Fibroblast of lung (primary cell): ENCODE measurements at places on chromosomes 5 and 9.

- DNase-seq: peak; percentile 75
Measured at GRCh38 chr5:169545762-169546161, 37.8 kb upstream of the SPDL1 start.

GRCh38 chr5:164098531-164098930, 593.1 kb downstream of the MAT2B start:
- peak; percentile 9 for DNase-seq

- DNase-seq: peak; percentile 43
Measured at GRCh38 chr5:1503241-1504068, 20.3 kb downstream of the LPCAT1 start.

- DNase-seq: no peak
Measured at GRCh38 chr5:2017540-2018389, 135.0 kb upstream of the IRX4 start.

GRCh38 chr9:33165263-33166151, 1.6 kb downstream of the B4GALT1 start:
- DNase-seq: peak; percentile 97

DNA sequence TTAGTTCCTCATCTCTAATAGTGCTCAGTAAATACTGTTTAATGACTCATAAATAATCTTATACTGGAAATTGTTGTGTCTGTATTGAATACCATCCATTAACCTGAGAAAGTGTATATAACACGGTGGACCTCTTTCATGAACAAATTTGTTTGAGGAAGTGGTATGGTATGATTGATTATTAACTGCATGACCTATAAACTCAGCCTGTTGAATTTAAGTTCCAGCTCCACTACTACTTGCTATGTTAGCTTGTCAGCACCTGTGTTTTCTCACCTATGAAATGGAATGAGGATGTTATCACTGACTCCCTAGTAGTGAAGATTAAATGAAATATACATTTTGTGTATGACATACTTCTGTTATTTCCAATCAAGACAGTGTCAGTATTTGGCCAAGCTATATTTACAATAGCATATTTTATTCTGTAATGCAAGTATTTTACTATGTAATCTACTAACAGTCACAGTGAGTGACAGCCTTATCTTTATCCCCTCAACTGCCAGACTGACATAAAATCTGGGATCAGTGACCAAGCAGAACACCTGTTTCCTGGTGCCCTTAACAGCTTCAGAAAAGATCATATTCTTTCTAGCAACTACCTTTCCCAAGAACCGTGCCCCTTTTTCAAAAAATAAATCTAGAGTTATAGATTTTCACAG, 77.3 kb upstream of the ITGA1 start:
- DNase-seq: no peak

- DNase-seq: peak; percentile 72
Measured at GRCh38 chr5:57324861-57325260, 151.0 kb downstream of the GPBP1 start.
